ENCODE measurements at places on chromosomes 4 and X.

GRCh38 chr4:82136161-82136801 is 237.5 kb downstream of the HNRNPD start:
- DNase-seq: no peak

DNA sequence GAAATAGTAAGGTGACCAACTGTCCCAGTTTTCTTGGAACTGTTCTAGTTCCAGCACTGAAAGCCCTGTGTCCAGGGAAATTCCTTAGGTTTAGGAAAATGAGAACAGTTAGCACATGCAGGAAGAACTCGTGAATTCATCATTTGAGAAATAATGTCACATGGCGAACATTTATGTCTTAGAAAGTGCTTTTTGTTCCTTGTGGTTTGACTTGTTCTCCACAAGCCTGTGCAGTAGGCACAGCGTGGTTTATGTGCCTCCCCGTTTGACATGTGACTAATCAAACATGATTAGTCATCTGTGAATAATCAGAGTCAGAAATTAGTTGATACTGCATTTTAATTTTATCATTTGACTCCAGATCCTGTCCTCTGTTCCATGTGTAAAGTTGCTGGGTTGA is 556.0 kb upstream of the CPEB2 start:
- no peak for DNase-seq

DNA sequence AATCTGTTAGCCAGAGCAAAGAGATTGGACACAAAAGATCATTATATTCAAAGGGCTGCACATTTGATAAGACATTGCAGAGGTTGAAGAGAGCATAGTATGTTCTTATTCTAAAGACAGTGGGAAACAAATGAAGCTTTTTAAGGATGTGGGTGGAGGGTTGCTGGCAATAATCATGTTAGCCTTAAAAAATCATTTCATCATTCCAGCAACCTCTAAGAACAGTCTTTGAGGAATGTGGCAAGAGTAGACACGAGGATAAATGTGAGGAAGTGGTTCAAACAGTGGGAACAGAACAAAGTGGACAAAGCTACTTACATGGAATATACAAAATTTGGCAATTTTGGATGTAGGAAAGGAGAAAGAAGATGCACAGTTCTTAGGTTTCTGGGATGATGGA is 167.3 kb upstream of the SPRY1 start:
- no peak for DNase-seq

DNA sequence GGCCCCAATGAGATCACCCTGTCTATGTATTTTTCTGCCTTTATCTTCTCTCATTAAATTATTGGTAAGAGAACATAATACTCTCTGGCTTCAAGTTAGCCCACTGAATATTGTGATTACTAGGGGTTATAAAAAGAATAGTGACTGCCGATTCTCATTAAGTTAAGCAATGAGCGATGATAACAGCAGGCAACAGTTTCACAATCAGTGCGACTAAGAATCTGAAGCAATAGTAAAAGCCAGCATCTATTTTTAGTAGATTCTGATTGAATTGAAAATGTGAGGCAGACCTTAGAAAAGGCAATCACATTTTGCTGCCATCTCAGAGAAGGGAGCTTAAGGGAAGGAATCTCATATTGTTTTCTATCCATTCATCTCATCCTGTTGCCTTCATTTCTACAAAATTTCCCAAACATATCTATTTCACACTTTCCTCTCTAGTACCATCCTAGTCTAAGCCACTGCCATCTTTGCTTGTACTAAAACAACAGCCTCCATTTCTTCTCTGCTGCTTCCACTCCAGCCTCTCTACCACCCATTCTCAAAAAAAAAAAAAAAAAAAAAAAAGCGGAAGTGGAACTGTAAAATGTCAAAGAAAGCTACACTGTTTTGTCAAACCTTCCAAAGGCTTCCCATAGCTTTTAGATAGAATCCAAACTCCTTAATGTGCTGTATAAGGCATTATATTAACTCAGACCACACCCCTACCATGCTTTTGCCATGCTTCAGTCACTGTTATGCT is 17.4 kb downstream of the GABRA4 start:
- DNase-seq: no peak

DNA sequence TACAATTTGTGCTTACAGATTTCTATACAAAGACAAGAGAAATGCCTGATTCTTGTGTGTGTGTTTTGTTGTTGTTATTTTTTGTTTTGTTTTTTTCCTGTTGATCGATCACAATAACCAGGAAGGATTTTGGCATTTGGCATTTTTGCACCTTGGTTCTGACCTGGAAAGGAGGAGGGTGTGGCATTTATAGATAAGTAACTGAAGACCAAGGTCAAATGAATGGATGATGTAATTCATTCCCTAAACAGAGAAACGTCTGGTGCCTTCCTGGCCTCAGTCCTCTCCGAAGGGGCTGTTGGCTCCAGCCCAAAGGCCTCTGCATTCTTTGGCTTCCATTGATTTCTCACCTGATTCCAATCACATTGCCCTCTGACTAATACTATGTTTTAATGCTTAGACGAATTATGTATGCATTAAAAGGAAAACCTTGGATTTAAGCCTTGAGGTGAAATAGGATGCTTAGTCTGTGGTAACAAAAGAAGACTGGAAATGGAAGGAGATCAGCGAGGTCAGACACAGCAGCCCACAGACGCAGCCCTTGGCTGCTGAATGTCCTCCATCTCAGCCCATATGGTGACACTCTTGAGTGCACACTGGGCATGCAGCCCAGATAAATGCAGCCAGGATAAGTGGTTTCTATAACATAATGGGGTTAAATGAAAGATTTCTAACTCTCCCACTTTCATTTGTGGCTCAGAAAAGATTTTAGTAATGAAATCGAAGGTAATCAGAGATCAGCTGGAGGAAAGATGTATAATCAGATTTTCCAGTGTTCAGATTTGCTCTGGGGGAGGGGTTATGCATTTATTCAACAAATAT is 60.5 kb upstream of the TRIM2 start:
- DNase-seq: no peak

DNA sequence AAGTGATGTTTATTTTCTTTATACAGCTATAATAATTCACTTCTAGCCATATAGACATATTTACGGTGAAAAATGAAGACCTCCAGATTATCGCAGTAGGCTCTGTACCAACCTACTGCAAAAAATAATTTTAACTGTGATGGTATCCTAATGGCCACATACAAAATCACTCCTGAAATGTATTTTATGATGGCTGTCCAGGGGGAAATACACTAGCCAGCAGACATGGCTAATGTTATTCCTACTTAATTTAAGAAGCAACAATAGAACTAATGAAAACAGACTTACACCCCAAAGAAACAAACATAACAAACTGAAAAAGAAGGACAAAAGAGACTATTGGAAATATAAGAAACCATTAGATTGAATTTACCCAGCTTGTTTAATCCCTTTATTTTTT is 4.6 kb downstream of the NKX6-1 start:
- DNase-seq: no peak

- no peak for DNase-seq
These were observed 17.2 kb downstream of the VGLL1 start for GRCh38 chrX:136549226-136549625.

GRCh38 chr4:124432500-124432899 is 280.0 kb downstream of the ANKRD50 start:
- no peak for DNase-seq

DNA sequence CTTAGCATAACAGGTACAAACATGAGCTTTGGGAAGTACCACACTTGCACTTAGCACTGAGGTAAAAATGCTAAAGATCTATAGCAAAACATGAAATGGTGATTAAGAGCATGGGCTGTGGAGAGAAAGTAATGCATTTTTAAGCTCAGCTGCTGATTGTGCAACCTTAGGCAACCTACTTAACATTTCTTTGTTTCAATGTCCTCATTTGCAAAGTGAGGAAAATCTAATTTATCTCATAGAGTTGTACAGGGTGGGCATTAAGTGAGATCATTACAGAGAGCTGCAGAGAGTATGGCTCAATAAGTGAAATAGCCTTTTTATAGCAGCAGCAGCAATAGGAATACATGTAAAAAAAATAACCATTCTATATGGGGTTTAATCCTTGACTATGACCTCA is 87.0 kb downstream of the PAK3 start:
- DNase-seq: no peak

- no peak for DNase-seq
These were observed 470.0 kb downstream of the GASK1B start for GRCh38 chr4:157702831-157703230.

- DNase-seq: no peak
These were observed 52.9 kb upstream of the PAGE5 start for GRCh38 chrX:55167124-55167803.

DNA sequence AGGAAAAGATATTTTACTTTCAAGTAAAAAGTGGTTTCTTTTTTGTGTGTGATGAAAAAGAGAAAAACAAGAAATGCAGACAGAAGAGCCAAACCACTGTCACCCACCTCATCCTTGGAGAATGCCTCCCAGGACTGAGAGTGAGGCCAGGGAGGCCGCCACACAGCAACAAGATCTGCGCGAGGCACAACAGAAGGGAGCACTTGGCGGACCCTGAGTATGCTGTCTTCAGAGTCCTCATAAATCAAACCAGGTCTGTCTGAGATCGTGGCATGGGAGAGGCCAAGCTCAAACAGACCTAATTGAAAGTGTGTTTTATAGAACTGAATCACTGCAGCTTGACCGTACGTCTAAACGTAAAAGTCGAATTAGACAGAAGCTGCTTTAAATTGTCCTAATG is 134.3 kb upstream of the VCX2 start:
- no peak for DNase-seq

DNA sequence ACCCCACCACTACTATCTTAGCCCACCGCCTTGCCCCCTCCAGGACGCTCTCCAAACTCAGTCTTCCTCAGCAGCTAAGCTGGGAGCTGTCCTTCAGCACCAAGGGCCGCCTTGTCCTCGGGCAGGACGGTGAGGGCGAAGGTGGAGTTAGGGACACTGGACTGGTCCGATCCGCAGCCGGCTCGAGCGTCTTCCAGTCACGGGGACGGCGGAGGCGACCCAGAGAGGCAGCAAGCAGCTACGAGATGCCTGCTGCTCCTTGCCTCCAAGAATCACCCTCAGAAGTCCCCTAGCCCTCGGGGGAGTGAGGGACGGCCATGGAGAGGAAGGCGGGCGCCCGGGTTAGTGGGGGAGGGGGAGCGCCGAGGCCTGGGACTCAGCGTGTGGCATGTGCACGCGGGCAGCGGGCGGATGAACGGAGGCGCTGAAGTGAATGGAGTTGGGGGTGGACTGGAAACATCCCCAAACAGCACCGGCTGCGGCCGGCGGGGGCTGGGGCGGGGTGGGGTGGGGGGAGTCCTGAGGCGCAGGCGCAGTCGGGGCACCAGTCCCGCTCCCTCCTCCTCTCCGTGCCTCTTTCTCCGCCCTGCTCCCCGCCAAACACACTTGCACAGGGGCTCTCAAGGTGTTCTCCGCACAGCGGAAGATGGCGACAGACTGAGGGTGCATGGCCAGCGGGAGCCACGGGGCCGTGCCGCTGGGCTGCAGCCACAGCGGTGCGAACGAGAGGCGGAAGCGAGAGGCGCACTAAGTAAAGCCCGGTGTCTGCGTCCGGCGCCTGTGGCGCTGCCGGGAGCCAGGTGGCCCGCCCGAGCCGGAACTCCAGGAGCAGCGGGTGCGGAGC is at the start of gene NALF2:
Gene NALF2, plus strand, starts transcription at position 545 of the 844 bp plus-strand sequence. CDS start 957 bp downstream, outside the sequence.
- DNase-seq: no peak

- DNase-seq: no peak
These were observed 56.1 kb downstream of the TRIML2 start for GRCh38 chr4:188053302-188053701.

- no peak for DNase-seq
These were observed at the start of gene PTCHD1 for GRCh38 chrX:23334848-23335599. Gene PTCHD1 (plus strand): TSS chrX:23334849. CDS start chrX:23334876, 27 bp downstream.

GRCh38 chr4:3030566-3031356 is 43.6 kb downstream of the HTT-AS start:
- no peak for DNase-seq

DNA sequence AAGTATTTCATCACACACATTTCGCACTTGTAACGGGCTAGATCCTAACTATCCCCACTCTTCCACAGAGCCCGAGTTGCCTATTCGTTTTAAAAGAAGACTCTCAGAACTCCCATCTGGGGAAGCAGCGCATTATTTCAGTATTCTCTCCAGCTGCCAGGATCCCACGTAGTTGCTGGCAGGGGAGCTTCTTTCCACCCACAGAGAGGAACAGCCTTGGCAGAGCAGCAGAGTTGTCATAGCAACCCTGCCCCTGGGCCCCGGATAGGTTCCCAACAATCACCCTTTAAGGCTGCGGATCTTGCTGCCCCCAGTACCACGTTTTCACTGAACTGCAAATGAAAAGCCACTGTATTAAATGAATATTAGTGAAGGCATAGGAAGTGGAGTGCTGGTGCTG is 106.7 kb downstream of the GPM6A start:
- DNase-seq: no peak

DNA sequence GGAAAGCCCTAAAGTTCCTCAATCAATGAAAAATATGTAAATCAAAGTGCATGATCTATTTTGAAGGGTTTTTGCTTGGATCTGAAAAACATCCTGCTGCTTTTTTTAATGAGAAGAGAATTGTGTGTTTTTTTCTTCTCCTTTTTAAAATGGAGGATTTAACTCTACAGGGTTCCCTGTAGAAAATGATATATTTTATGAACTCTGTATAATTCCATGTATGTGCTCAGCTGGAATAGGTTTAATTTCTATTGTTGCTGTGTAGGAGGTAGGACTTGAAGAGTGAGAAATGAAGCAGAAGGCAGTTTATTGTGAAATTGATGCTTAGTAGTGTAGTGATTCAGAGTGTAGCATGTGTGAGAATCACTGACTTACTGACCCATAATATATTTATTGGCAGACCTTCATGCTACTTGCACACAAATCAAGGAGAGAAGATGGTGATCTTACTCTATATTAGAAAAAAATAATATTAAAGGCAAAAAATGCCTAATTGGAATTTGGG is 286.8 kb upstream of the FSTL5 start:
- no peak for DNase-seq

DNA sequence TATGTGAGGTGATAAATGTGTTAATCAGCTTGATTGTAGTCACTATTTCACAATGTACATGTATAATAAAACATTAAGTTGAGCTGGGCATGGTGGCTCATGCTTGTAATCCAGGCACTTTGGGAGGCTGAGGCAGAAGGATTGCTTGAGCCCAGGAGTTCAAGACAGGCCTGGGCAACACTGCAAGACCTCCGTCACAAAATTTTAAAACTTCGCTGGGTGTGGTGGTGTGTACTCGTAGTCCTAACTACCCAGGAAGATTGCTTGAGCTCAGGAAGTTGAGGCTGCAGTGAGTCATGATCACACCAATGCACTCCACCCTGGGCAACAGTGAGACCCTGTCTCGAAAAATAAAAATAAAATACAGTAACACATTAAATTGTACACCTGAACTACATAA is 20.1 kb downstream of the LYAR start:
- no peak for DNase-seq

- no peak for DNase-seq
These were observed 124.5 kb upstream of the PLAC1 start for GRCh38 chrX:134782796-134783195.
